SJSA1 (cell line): ENCODE measurements at places on chromosomes 11 and 22.

- no peak for DNase-seq
These were observed 29.6 kb downstream of the INSC start for GRCh38 chr11:15144347-15144746.

- no peak for DNase-seq
These were observed 22.3 kb downstream of the CBX7 start for GRCh38 chr22:39130152-39130704.

DNA sequence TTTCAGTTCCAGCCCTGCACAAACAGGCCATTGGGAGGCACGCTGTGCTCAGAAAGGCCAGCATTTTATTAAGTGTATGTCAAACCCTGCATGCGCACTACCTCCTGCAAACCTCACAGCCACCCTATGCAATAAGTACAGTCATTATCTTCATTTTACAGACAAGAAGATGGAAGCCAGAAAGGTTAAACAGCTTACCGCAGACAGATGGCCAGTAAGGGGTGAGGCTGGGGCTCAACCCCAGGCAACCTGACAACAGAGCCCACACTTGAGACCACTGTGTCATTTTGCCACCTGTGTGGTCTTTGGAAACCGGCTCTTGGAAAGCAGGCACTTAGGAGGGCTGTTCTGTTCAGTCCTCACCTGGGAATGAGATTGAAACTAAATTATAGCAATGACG, 142.3 kb downstream of the NXPE2 start:
- DNase-seq = no peak

DNA sequence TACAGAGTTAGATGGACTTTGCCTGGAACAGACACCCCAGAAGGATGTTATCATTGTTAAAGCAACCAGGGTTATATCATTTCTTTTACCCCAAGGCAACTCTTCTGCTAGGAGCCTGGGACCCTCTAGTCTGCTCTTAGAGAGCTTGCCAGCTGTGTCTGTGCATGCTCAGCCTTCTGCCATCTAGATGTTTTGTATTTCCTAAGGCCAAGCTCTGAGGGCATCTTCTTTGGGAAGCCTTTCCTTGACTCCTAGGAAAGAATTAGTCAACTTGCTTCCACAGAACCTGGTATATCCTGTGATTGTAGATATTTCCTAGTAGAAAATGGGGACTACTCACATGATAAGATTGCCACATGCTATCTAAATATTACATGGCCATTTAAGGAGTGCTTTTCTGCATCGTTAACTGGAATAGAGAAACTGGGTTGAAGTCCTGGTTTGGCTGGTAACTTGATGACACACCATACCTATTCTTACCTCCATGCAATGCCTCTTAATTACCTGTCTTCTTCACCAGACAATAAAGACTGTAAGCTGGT, 87.6 kb downstream of the STIM1 start:
- no peak for DNase-seq

GRCh38 chr11:68146010-68146540, 24.9 kb upstream of the CHKA start:
- DNase-seq = no peak

- DNase-seq = peak; percentile 57
These were observed 77.3 kb downstream of the SCN3B start for GRCh38 chr11:123577081-123577598.

DNA sequence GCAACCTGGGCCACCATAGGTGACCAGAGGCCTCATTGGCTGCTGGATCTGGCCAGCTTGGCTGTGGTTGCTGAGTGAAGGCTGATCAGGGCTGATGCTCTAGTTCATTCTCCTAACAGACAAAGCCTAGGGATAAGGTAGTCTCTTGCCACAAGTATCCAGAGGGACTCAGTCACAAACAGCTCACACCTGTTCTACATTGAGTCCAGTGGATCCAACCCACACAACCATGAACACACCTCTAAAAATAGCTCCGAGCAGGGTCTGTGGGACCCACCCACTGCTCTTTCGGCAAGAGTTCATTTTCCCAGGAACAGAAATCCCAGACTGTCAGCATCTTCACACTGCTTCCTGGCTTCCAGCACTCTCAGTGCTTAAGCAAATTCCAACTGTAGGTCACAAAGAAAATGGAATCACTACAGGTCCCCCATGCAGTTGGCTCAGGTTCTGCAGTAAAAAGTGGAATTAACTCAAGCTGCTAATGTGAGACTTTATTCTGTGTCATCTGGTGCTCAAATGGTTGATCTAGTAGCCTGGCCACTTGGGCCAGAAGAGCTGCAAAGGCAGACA, 67.3 kb downstream of the PPFIBP2 start:
- no peak for DNase-seq

DNA sequence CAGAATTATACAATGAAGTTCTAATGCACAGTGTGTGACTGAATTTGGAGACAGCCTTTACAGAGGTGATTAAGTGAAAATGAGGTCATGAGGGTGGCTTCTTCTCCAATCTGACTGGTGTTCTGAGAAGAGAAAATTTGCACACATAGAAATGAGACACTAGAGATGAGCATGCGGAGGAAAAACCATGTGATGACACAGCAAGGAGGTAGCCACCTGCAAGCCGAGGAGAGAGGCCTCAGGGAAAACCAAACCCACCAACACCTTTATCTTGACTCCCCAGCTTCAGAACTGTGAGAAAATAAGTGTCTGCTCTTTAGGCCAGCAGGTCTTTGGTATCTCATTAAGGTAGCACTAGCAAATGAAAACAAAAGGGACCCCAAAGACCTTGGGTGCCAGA, 93.2 kb downstream of the GGTLC2 start:
- no peak for DNase-seq

DNA sequence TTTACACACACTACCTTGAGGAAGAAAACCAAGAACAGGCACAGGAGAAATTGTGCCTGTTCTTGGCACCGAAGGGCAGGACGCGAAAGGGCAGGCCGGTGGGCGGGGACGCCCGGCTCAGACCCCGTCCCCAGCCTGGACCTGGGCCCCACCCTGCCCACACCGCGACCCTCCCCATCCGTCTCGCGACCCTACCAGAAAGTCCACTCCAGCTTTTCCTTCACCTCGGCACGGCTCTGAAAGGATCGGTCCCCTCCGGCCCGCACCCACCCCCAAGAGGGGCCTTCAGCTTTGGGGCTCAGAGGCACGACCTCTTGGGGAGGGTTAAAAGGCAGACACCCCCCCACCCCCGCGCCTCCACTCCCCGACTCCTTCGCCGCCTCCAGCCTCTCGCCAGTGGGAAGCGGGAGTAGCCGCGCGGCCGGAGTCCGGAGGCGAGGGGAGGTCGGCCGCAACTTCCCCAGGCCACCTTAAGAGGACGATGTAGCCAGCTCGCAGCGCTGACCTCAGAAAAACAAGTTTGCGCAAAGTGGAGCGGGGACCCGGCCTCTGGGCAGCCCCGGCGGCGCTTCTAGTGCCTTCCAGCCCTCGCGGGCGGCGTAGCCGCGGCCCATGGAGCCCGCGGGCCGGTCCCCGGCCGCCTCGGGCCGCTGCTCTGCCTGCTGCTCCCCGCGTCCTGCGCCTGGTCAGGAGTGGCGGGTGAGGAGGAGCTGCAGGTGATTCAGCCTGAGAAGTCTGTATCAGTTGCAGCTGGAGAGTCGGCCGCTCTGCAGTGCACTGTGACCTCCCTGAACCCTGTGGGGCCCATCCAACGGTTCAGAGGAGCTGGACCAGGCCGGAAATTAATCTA, 4.4 kb downstream of the SEC14L6 start:
- no peak for DNase-seq

DNA sequence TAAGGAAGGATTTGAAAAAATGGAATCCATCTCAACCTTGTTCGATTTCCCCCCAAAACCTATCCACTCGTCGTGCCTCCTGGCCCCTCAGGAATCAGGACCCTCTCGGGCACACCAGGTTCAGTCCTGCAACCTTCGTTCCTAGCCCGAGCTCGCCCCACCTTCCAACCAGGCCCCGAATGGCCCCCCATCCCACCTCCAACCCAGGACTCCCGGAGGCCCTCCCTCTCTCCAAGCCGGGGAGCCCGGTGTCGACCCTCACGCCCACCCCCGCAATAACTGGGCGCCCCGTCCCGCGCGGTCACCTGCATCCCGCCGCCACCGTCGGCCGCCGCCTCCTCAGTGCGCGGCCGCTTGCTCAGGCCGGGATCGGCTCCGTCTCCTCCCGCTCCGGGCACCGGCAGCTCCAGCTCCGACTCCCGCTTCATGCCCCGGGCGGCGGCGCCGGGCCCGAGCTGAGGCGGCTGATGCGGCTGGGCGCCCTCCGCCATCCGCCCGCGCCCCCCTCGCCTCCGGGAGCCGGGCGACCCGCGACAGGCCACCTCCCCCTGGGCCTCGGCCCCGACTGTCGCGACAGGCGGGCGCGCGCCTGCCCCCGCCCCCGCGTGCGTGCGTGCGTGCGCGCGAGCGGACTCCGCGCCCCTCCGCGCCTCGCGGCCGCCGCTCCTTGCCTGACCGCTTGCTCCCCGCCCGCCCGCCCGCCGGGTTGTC, 534 bp downstream of the RBFOX2 start:
- DNase-seq = no peak

- no peak for DNase-seq
These were observed 18.9 kb downstream of the FGF3 start for GRCh38 chr11:69800278-69800677.

DNA sequence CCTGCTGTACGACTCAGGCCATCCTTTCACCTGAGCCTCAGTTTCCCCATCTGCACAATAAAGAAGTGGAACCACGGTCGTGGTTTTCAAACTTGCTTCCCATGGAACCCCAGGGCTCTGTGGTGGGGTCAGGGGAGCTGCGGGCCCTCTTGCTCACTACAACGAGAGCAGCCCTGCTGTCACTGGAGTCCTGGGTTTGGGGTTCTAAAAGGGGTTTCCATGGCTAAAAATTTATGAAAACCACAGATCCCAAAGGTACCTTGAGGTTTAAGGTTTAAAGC, 45.4 kb upstream of the CARS1 start:
- peak; percentile 39 for DNase-seq

- no peak for DNase-seq
These were observed 46.5 kb upstream of the FGF3 start for GRCh38 chr11:69865707-69866106.

DNA sequence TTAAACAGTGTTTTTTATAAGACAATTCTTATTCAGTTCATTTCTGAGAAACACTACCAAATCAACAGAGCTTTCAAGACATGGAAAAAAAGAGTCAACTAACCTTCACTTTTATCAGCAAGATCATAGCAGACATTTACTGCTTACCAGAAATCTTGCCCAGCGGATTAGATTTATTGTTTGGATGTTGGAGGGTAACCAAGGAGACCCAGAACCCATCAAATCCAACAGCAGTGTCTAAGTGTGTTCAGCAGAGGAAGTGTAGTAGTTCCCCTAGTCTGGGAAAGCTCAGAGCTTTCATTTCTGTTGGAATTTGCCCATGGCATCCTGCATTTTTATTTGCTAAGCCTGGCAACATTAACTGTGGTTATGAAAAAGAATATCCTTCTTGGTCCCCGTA, 2.4 kb upstream of the PGM2L1 start:
- DNase-seq = no peak

- no peak for DNase-seq
These were observed 27.0 kb upstream of the YWHAH start for GRCh38 chr22:31917227-31917921.

- DNase-seq = no peak
These were observed 155.5 kb downstream of the SPON1 start for GRCh38 chr11:14118072-14118471.

GRCh38 chr11:118169300-118170140, 6.9 kb downstream of the SCN2B start:
- DNase-seq = no peak

- no peak for DNase-seq
These were observed 41.9 kb downstream of the ANO5 start for GRCh38 chr11:22234743-22235142.

GRCh38 chr11:122149202-122149601, 33.2 kb upstream of the BLID start:
- DNase-seq = no peak

GRCh38 chr11:126484266-126484665, 128.8 kb downstream of the ST3GAL4 start:
- DNase-seq = no peak

- peak; percentile 53 for DNase-seq
These were observed 230.4 kb downstream of the ST3GAL4 start for GRCh38 chr11:126585774-126586491.

DNA sequence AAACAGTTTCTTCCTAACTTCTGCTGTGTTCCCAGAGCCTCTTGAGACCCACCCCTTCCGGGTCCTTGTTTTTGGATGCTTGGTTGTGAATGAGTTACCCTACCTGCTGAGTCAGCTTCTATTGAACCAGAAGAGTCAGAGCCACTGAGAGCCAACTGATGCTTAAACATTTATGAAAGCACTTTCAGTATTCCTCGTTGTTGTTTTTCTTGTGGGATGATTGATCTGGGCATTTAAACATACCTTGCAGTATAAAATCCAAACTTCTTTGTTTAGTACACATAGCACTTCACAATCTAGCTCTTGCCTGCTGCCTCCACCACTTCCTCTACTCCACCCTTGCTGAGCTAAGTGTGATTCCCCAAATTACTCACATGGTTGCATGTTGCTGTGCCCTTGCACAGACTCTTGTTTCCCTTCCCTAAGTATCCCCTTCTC, 5.5 kb downstream of the PRSS23 start:
- no peak for DNase-seq
